ENCODE measurements at places on chromosomes 7 and 10. TPM values are rescaled to one million over a fixed set of nuclear protein-coding genes. Genes with fewer than 3 reads are reported as not detected.
A peak's percentile ranks its signal among the peaks of the same experiment; 100 is the strongest.

The FAM25G gene
- not detected for total RNA-seq

The ADCY1 gene
- 0.81 TPM for total RNA-seq

The CCDC186 gene
- 20.9 TPM for total RNA-seq

The LBX1 gene
- not detected for total RNA-seq

The MUC12 gene
- not detected for total RNA-seq

The SFTPA2 gene
- total RNA-seq = not detected

The KCNH2 gene
- total RNA-seq = 35.3 TPM

The NME8 gene
- total RNA-seq = 2.8 TPM

The KLF14 gene
- total RNA-seq = 0.16 TPM

The MBL2 gene
- not detected for total RNA-seq

The CDHR1 gene
- 0.10 TPM for total RNA-seq

The LIPJ gene
- total RNA-seq = not detected

DNA sequence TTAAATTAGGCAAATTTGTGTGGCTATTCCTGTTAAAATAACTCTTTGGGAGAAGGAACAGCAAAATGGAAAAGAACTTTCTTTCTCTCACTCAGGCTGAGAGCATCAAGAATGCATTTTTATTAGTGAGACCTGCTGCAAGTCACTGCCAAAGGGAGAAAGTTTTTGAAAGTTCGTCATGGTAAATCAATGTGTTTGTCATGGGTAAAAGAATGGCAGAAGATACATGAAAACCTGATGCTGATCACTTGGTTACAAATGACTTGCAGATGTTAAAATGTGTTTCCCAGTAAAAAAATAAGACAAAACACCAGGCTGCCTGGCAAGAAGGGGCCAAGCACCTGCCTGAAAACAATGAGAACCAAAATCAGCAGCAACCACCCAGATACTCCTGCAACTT lies 484.7 kb upstream of the NRP1 start:
- H3K27ac ChIP-seq = no peak overlapping the region
- H3K4me1 ChIP-seq = no peaks in the 10 kb centered on the region
- no peaks in the 10 kb centered on the region for H3K27me3 ChIP-seq
- H3K4me3 ChIP-seq = no peak overlapping the region
- no peak for ATAC-seq

GRCh38 chr10:109219935-109220605 lies 703.2 kb downstream of the XPNPEP1 start:
- no peak for ATAC-seq
- H3K36me3 ChIP-seq = no peaks in the 10 kb centered on the region
- no peak overlapping the region for H3K27ac ChIP-seq
- H3K4me1 ChIP-seq = no peaks in the 10 kb centered on the region
- no peaks in the 10 kb centered on the region for H3K27me3 ChIP-seq

GRCh38 chr10:29057822-29058331 lies 231.0 kb upstream of the LYZL1 start:
- ATAC-seq = no peak
- H3K27me3 ChIP-seq = peaks cover 3% of the 10 kb centered on the region

DNA sequence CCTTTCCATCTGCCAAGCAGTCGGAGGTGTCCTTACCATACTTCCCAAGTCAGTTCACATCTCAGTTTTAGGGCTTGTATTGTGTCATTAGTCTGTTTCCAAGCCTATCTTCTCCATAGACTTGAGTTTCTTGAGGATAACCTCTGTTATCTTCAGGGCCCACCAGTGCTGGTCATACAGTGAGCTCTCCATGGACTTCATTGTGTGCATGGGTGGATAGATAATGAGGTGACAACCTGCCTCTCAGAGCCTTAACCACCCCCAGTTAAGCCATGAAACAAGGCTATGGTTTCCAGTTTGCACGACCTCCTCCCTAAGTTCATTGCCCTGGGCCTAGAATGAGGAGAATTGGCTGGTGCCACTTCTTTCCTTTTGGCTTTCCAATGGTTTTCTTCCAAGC lies 38.5 kb upstream of the WAC start:
- H3K27ac ChIP-seq = no peak overlapping the region
- no peaks in the 10 kb centered on the region for H3K4me1 ChIP-seq
- H3K36me3 ChIP-seq = no peaks in the 10 kb centered on the region

GRCh38 chr7:148815612-148816011 lies 68.5 kb downstream of the EZH2 start:
- no peak for ATAC-seq
- H3K36me3 ChIP-seq = no peaks in the 10 kb centered on the region
- no peaks in the 10 kb centered on the region for H3K4me1 ChIP-seq
- H3K27ac ChIP-seq = no peak overlapping the region
- H3K27me3 ChIP-seq = no peaks in the 10 kb centered on the region

DNA sequence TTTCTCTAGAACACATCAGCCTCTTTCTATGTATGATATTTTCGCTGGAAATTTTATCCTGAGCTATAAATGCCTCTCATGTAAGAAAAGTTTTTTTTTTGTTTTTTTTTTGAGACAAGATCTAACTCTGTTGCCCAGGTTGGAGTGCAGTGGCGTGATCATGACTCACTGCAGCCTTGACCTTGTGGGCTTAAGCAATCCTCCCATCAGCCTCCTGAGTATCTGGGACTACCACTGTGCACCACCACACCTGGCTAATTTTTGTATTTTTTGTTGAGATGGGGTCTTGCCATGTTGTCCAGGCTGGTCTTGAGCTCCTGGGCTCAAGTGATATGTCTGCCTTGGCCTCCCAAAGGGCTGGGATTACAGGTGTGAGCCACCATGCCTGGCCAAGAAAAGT lies 80.4 kb downstream of the ADK start:
- H3K27ac ChIP-seq = no peak overlapping the region
- no peak for ATAC-seq
- no peaks in the 10 kb centered on the region for H3K36me3 ChIP-seq
- H3K4me3 ChIP-seq = no peak overlapping the region

- H3K4me3 ChIP-seq = no peak overlapping the region
- H3K27ac ChIP-seq = no peak overlapping the region
Measured at GRCh38 chr10:8037941-8038894, 16.3 kb upstream of the GATA3 start.

- no peaks in the 10 kb centered on the region for H3K4me1 ChIP-seq
- no peak for ATAC-seq
- H3K27me3 ChIP-seq = no peaks in the 10 kb centered on the region
- no peak overlapping the region for H3K27ac ChIP-seq
- peaks cover 95% of the 10 kb centered on the region for H3K36me3 ChIP-seq
- H3K4me3 ChIP-seq = no peak overlapping the region
Measured at GRCh38 chr10:1114719-1115606, 58.8 kb downstream of the WDR37 start.

DNA sequence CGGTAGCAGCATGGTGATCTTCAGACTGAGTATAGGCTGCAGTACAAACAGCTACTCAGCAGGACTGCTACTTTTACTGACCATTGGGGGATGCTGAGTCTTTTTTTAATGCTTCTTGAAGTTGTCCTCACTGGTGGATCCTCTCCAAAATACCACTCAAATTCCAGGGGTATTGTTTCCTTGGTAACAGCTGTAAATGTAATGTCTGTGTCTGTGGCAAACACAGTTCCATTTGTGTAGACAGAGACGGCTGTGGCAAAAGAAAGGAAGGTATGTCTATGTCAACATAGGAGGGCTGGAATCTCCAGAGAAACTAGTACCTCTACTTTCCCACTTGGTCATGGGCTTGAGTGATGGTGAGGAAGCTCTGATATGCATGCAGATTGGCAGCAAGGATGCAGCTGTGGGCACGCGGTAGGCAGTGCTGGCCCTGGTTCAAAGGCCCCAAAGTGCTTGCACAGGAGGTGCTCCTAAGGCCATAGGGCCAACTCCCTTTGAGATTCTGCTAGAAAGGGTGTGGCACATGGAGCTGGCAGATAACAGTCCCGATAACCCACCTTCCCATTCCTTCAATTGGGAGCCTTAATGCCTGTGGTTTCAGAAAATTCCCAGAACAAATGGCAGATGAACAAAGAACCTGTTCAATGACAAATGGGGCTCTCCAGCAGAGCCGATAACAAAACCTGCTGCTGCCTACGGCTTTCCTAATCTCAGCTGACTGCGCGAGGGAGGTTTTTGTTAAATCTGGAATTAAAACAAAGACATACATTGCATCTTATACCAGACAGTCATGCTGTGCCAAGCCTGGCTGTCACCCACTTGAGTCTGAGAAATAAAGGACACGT lies 43.0 kb downstream of the PKD1L1 start:
- no peak overlapping the region for H3K27ac ChIP-seq
- no peak overlapping the region for H3K4me3 ChIP-seq
- H3K27me3 ChIP-seq = no peaks in the 10 kb centered on the region
- H3K4me1 ChIP-seq = no peaks in the 10 kb centered on the region
- ATAC-seq = no peak
- H3K36me3 ChIP-seq = no peaks in the 10 kb centered on the region

DNA sequence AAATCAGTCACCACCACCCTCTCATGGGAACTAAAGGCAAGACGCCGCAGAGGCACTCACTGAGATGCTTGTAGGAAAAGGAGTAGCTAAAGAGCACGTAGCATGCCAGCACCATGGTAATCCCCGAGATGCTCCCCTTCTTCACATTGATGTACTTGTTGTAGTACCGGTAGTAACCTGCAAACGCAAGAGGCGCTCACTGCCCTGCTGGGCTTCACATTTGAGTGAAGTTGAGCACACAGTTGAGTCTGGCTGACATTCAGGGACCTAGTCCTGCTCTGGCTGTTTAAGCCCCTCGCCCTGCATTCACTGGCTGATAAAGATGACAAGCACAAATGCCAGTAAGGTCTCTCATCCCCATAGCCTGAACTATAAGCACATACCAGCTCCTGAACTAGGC lies 6.9 kb downstream of the ATP5MF start:
- no peaks in the 10 kb centered on the region for H3K36me3 ChIP-seq
- ATAC-seq = no peak
- no peak overlapping the region for H3K4me3 ChIP-seq
- H3K27ac ChIP-seq = no peak overlapping the region

DNA sequence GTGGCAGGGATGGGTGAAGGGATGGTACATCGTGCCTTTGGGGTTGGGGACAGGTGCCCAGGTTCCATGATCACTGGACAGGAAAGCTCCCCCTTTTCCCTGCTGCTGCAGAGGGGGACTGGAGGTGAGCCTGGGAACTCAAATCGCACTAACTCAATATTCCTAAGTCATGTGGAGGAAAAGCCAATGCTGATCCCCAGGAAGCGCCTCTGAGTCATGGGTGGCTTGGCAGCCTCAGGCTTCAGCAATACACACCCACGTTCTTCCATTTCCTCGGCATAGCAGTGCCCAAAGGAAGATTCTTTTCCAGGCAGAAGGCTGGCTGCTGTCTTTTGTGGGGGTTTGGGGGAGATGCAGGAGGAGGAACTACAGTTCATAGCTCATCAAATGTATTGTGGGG lies 165.8 kb downstream of the CCDC3 start:
- H3K27me3 ChIP-seq = no peaks in the 10 kb centered on the region
- H3K27ac ChIP-seq = no peak overlapping the region
- no peaks in the 10 kb centered on the region for H3K36me3 ChIP-seq
- peaks cover 11% of the 10 kb centered on the region for H3K4me1 ChIP-seq
- ATAC-seq = no peak

- no peak overlapping the region for H3K4me3 ChIP-seq
- no peaks in the 10 kb centered on the region for H3K36me3 ChIP-seq
- H3K27me3 ChIP-seq = no peaks in the 10 kb centered on the region
- ATAC-seq = no peak
Measured at GRCh38 chr7:69728304-69728703, 130.0 kb downstream of the AUTS2 start.

DNA sequence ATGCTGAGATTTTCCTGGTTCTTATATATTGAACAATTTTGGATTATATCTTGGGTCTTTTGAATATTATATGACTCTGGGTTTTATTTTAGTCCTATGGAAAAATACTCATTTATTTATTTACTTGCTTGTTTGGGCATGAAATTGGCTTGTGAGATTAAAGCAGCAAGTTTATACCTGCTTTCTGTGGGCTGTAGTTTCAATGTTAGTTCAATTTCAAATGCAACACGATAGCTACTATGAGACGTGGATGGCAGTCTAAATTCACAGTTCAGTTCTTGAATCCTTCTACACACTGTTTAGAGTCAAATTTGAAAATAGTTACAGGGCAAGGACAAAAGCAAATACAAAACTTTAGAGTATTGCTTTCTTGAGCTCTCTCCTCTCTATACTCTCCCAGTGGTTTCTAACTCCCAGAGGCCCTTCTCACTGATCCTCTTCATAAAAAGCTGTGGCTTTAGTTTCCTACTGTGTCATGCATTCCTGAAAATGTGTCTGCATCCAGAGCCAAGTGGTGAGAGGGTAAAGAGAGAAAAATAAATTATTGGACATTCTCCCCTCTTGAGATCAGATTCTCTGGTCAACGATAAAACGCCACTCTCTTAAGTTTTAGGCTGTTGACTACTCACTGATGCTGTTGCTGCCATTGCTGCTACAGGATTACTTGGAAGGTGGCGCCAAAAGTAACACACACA lies 34.4 kb downstream of the POLR1F start:
- H3K4me3 ChIP-seq = no peak overlapping the region
- H3K27ac ChIP-seq = no peak overlapping the region
- ATAC-seq = no peak
- no peaks in the 10 kb centered on the region for H3K4me1 ChIP-seq
- no peaks in the 10 kb centered on the region for H3K36me3 ChIP-seq

DNA sequence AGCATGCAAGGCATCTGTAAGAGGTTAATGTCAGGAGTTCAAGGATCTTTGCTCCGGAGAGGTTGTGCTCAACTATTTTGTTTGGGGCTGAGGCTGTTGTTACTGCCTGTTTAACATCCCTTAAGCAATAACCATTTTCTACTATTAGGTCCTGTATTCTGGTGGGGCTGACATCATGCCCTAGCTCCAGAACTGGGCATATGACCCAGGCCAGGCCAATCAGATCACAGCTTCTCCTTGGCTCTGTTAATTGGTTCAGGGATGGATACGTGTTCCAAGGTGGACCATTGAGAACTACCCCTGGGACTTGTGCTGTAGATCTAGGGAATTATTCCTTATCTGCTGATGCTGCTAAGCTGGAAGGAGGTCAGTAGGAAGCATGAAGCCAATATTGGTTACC lies 67.0 kb downstream of the SYPL1 start:
- ATAC-seq = no peak
- no peaks in the 10 kb centered on the region for H3K27me3 ChIP-seq
- no peak overlapping the region for H3K4me3 ChIP-seq

DNA sequence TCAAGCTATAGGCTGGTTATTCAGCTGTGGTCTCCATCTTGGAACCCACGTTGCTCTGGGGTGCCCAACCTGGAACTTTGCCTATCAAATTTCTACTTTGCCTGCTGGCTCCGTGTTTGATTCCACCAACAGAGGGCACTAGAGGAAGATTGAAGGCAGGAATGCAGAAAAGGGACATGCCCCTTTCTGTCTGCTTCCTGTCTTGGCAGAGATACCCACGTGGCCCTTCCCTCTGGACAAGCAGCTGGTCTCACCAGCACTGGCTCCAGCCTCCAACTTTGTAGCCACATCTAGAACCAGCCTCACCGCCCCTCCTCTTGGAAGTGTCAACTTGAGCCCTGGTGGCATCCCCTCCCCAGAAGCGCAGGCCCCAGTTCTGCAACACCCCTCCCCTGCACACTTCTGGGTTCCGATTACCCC lies 52.1 kb upstream of the ZNF438 start:
- H3K27ac ChIP-seq = no peak overlapping the region
- ATAC-seq = peak; percentile 39
- no peak overlapping the region for H3K4me3 ChIP-seq
- no peaks in the 10 kb centered on the region for H3K36me3 ChIP-seq
- no peaks in the 10 kb centered on the region for H3K4me1 ChIP-seq
